ENCODE measurements at places on chromosomes 7 and 10.

DNA sequence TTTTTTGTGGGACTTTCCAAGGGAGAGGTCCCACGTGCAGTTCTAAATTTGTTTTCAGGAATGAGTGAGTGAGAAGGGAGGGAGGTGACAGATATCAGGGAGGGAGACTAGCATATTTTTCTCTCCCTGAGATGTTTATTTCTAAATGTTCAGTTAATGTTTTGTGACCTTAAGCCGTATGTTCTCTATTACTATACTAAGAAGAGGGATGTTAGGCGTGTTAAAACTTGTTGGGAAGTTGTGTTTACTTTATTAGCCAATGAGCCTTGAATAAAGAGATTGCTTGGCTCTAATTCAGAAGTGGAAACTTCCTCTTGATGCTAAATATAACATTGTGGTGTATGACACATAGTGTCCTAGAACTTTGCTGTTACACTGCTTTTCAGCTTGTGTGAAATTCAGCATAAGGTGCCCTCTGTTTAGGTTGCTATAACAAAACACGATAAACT is 37.3 kb downstream of the DNAH11 start:
- DNase-seq: no peak

- peak; percentile 64 for DNase-seq
These were observed 83.9 kb downstream of the CADPS2 start for GRCh38 chr7:122802301-122802751.

- peak; percentile 71 for DNase-seq
These were observed 521 bp downstream of the LIMK1 start for GRCh38 chr7:74083928-74084721.

- DNase-seq: no peak
These were observed 116.6 kb upstream of the LANCL2 start for GRCh38 chr7:55248526-55248925.

DNA sequence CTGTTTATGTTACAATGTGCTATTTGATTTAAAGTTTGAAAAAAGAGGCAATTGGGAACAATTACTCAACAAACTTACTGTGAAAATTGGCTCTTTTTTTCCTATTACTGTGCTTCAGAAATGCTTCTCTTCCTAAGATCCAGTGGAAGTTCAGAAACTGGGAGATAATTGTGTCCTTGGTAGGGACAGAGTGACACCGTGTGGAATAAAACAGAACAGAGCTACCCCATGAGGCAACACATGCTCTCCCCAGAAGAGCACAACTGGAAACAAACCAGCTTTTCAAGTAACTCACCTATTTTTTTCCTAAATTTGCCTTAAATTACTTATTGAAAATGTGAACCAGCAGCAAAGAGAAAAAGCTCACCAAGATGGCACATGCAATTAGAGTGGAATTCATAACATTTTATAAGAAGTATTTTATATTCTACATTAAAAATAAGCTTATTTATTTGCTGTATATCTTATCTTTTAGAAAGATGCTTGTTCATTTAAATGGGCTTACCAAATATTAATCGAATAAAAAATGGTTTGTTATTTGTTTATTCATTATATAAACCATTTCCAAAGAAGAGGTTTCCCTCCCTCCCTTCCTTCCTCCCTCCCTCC is 346.1 kb upstream of the ANKRD30A start:
- peak; percentile 69 for DNase-seq

- DNase-seq: no peak
These were observed 994 bp upstream of the LRGUK start for GRCh38 chr7:134126146-134126545.

- no peak for DNase-seq
These were observed 68.7 kb downstream of the TAX1BP1 start for GRCh38 chr7:27808626-27809025.

GRCh38 chr10:49758249-49758930 is 3.7 kb downstream of the OGDHL start:
- DNase-seq: peak; percentile 41

DNA sequence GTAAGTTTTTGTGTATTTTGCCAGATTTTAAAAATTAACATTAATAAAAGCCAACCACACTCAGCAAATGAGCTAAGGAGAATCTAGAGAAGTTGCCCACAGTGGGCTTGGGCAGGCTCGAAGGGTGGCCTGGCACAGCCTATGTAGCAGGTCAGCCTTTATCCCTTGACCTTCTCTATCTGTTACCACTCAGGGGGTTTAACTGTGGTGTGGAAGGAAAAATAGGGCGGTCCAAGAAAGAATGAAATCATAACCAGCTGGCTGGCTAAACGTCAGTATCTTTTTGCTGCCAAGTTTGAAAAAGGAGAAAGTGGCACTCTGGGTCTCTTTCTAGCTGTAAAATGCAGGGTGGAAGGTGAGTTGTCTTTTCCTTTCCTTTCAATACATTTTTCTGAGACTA is 130.3 kb upstream of the ASAH2 start:
- no peak for DNase-seq

DNA sequence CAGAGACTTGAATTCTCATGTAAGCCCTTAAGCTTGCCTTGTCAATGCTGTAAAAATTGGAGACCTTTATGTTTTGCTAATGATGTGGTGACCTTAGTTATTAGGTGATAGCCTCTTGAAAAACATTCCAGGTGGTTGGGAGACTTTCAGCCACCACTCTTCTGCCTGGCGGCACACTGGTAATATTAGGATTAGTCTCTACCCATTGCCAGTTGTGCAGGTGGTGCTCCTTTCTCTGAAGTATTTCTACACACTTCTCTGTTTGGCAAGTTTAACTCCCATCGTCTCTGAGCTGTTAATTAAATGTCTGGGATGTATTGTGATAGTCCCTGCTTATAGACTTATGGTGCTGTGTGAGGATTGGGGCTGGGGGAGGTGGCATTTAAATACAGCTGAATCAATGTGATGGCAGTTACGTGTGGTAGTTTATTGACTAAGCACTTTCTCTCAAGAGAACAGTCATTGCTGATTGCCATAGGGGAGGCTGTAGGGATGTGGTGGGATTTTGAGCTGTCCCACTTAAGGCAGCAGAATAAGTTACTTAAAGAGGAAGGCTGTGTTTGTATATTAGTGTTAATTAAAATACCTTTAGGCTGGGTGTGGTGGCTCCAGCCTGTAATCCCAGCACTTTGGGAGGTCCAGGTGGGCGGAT is 61.7 kb downstream of the DAGLB start:
- no peak for DNase-seq

DNA sequence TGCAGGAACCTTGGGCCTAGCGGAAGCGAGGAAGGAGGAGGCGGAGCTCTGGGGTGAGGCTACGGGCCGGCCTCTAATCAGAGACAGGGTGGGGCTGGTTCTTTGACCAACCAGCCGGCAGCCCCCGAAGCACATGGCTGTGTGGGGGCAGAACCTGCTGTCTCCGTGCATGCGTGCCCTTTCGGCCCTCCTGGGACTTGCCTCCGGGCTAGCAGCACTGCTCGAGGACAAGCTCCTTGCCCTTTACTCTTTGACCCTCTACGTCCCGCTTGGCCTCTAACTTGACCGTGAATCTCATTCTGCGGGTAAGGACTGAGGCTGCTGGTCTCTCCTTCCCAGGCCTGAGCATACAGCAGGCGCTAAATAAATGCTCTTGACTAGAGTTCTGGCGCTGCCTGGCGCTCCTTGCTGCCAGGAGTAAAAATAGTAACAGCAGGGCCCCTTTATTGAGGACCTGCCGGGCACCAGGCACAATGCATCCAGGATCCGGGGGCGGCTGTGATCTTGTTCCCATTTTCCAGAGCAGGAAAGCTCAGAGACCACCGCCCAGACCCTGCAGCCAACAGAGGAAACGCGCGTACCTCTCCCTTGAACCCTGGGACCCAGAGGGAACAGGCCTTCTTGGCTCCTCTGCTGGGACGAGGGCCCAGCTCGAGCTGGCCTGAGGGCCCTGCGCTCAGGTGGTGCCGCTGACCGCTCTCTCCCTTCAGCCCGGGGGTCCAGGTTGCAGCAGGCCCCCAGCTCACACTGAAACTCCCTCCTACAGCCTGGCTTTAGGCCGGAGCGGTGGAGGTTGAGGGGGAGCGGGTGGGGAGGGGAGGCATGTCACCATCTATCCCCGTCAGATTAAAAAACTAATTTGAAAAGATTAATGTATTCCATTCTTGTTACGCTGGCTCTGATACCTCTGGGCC is 2.7 kb upstream of the COMTD1 start:
- DNase-seq: peak; percentile 44

DNA sequence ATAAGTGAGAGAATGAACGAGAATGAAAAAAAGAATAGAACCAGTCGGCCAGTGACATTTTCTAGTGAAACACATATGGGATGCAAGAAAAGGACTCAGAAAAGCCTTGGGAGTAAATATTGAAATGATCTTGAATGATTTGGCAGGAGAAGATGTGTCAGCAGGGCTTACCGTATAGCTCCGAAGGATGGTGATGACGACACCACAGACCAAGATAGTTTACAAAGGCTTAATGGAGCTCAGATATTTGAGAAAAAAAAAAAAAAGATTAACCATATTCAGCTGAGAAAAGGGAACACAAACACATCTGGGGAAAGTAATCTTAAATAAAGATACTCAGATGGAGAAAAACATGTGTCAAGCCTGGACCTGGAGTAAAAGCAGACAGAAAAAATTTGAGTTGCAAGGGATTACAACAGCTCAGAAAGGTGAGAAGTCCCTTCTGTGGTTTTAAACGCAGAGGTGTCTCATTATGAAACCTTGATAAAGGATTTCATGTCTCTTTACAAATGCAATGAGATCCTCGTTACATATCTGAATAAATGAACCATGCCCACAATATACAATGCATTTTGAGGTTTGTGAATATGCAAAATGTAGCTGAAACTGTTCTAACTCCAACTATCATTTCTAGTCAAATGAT is 36.0 kb downstream of the DNAJB9 start:
- DNase-seq: no peak

DNA sequence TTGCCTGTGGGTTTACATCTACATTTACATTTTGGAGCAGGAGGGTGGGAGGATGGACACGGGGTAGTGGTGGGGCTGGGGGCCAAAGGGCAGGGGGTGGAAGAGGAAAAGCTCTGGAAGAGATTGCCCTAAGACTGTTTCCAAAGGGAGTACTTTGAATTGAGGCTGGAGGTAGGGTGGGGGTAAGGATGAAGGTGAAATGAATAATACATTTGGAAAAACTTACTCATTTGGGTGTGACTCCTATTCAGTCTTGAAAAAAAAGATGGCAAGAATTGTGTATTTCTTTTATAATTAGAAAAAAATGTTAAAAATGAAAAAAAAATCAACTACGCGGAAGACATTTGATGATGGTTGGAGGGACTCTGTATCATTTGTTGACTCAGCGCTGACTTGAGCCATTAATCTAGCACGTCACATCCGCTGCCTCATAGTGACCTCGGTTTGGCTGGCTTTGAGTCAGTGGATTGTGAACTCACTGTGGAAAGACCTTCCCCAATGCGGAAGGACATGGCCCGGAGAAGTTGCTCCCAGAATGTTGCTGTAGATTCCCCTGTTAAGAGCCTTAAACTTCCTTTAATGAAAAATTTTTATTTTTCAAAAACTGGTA is 2.8 kb downstream of the FAM180A start:
- no peak for DNase-seq

- no peak for DNase-seq
These were observed 120.9 kb downstream of the SEMA3D start for GRCh38 chr7:85065888-85066485.

GRCh38 chr10:11525503-11525902 is 85.9 kb downstream of the USP6NL start:
- DNase-seq: no peak

- no peak for DNase-seq
These were observed 1157.4 kb upstream of the AUTS2 start for GRCh38 chr7:68440866-68441265.

DNA sequence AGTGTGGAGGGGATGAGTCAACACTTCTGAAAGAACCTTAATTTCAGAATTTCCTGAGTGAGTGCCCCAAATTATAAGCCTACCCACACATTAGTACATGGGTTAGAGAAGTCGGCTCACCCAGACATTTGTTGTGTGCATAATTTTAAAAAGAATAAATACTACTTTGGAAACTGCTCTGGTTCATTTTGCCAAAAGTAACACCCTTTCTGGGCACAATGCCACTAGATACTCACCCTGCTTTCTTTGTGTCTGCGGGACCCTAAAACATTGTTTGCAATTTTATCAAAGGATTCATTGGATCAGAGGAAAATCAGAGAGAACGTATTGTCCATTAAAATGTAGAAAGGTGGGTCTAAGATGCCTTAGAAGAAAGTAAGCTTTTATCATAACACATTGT is 245.5 kb upstream of the NRP1 start:
- DNase-seq: no peak

GRCh38 chr7:27636326-27637006 is 26.2 kb downstream of the HIBADH start:
- DNase-seq: no peak
